Progenitor cell of endocrine pancreas (in vitro differentiated cells): ENCODE measurements at places on chromosomes 11 and 22. TPM values are rescaled to one million over a fixed set of nuclear protein-coding genes. Genes with fewer than 3 reads are reported as not detected.

GRCh38 chr11:65288706-65289536 lies 25.7 kb upstream of the CDC42EP2 start:
- no peak overlapping the region for H3K27ac ChIP-seq
- no peak for DNase-seq
- no peak overlapping the region for H3K4me3 ChIP-seq
- no peaks in the 10 kb centered on the region for H3K27me3 ChIP-seq
- H3K4me1 ChIP-seq = peaks cover 2% of the 10 kb centered on the region

- peak overlapping the region; percentile 32 for H3K4me3 ChIP-seq
- peak overlapping the region; percentile 96 for H3K27ac ChIP-seq
- H3K4me1 ChIP-seq = peaks cover 29% of the 10 kb centered on the region
- H3K36me3 ChIP-seq = no peaks in the 10 kb centered on the region
Measured at GRCh38 chr11:129778877-129779276, 36.8 kb upstream of the TMEM45B start.

APOBEC3F gene
- total RNA-seq = 23.6 and 25.3 TPM in 2 replicates

KLHDC7B gene
- not detected in 2 replicates for total RNA-seq

CNGA4 gene
- 2.0 and 2.1 TPM in 2 replicates for total RNA-seq

SAA2 gene
- total RNA-seq = not detected in 2 replicates
